CD14-positive monocyte (primary cell): ENCODE measurements at places on chromosomes 1 and 21.
A peak's percentile ranks its signal among the peaks of the same experiment; 100 is the strongest.

DNA sequence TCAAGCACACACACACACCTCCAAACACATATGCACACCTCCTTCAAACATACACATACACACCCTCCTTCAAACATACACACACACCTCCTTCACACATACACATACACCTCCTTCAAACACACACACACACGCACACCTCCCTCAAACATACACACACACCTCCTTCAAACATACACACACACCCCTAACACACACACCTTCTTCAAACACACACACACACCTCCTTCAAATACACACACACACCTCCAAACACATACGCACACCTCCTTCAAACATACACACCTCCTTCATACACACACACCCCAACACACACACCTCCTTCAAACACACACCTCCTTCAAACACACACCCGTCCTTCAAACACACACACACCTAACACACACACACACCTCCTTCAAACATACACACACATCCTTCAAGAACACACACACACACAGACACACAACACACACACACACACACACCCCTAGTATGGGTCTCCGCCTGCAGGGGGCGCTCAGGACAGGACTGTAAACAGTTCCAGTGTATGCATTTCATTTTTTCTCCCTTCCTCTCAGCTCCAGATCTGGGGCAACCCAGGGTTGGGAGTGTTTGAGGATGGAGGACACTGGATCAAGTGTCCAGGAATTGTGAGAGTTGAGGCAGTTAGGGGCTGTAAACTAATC is 12.1 kb downstream of the LGR6 start:
- no peak for DNase-seq

GRCh38 chr1:81800695-81801650 is at the start of gene ADGRL2:
TSS of gene ADGRL2 (plus strand) at chr1:81800934. CDS start at chr1:81836985, 36,051 bp downstream.
- no peak for DNase-seq

DNA sequence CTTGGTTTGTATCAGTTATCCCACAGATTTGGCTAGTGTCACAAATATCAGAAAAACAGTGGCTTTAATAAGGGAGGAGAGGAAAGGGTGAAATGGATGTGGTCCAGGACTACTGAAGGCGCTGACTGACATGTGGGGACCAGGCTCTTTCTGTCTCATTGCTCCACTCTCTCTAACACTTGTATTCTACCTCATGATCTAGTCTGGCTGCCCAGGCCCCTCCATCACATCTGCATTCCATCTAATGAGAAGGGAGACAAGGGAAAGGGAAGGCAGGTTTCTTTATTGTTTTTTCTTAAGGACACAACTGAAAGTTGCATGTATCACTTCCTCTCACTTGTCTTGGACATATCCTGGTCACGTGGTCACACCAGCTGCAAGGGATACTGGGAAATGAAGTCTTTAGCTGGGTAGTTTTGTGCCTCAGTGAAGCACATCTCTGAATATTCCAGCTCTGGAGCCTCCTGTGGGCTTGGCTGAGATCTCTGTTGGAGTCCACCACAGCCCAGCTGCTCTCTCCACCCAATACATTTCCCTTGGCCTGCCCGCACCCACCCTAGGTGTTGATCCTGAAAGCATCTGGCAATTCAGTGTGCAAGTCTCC is 42.0 kb upstream of the PADI2 start:
- peak; percentile 44 for DNase-seq

GRCh38 chr1:107867422-107867821 is 97.6 kb downstream of the VAV3 start:
- DNase-seq: no peak

DNA sequence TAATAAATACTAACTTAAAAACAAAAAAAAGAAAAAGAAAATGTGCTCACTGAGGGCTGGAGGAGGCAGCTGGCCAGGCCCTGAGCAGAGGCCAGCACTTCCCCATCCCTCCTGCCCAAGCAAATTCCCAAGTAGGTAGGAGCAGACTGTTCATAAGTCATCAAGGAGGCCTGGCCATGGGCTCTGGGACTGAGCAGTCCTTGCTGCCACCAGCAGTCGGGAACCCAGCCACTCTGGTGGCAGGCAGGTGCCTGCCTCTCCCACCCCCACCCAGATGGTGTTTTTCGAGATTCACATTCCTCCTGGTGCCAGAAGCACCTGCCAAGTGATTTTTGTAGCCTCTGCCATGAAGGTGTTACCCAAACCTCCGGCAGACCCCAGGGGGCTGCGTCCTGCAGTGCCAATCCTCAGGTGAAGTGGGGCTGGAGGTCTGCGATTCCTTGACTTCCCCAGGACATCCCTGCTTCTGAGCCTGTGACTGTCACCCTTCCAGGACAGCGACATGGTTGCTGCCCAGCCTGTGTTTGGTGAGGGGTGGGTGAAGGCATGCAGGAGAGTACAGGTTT is 204.2 kb upstream of the TMEM51 start:
- DNase-seq: no peak

GRCh38 chr1:108704496-108704895 is 8.2 kb upstream of the FNDC7 start:
- DNase-seq: no peak

- no peak for DNase-seq
Observed at GRCh38 chr1:81435175-81435574, 365.6 kb upstream of the ADGRL2 start.

DNA sequence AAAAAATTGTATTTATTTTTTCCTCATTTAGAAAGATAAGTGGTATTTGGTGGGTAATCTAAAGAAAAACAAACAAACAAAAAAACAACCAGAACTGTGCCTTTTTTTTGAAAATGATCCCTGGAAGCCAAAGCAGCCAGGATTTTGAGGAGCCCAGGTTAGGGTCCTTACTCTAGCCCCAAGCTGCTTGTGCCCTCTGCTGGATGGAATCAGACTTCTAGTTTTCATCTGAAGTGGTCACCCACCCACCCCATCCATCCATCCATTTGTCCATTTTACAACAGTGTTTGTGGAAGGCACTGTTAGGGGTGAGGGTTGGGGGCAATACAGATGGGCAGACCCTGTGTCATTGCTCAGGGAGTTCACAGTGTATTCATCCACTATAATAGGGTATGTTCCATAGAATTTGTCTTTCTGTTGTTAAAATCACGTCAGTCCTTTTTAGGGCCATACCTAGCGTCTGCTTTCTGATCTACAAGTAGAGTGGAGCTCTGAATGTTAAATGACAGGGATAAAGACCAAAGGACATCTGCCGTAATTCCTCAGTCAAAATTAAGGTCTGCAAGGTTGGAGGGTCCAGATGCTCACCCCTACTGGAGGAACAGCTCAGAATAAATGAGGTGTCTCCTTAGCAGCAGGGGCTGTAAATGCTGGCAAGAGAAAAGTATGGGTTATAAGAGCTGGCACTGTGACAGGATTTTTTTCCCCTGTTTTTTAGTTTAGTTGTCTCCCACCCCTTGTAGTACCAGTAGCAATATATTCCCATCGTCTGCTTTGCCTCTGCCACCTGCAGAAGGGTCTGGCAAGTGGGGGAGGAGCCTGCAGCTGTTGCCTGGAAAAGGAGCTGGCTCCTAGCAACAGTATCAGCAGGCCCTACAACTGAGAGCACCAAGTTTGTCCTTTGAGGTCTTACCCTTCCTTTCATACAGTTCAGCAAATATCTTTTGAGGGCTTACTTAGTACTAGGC is 3.2 kb downstream of the LRRC42 start:
- DNase-seq: peak; percentile 13

GRCh38 chr1:147611586-147611985 is 58.7 kb downstream of the ACP6 start:
- no peak for DNase-seq

DNA sequence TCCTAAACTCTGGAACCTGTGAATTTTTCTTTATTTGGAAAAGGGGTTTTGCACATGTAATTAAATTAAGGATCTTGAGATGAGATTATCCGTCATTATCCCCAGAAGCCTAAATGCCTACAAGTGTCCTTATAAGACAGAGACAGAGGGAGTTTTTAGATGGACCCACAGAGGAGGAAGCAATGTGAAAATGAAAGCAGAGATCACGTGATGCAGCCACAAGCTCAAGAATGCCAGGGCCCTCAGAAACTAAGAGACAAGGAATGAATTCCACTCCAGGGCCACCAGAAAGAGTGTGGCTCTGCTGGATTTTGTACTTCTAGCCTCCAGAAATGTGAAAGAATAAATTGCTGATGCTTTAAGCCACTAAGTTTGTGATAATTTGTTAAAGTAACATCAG is 183.6 kb upstream of the UBE2U start:
- DNase-seq: peak; percentile 10

DNA sequence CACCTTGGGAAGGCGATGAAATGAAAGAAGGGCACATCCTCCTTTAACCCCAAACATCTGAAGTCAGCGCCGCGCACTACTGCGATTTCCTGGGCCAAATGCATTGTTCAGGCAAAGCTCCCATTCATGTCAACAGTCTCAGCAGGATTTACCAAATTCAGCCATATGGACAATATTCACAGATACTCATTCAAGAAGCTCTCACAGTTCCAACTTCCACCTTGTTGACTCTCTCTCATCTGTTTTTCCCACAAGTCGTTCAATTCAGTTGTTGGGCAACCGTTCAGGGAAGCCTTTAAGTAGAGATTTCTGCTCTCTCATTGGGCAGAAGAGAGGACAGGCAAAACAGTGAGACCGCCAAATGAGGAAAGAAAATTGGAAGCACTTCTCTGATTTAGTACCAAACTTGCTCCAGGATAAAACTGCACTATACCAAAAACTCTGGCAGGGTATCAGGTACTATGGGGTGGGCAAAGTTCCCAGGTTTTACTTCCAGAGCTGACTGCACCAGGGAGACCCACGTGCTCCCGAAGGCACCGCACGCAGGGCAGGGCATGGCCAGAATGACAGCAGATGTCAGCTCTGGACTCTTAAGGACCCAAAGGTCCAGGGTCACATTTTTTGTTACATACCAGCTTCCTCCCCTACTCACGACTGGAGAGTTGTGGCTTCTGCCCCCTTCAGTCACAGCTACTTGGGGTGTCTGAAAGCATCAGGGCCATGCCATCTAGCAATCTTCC is 668.8 kb downstream of the KIF26B start:
- no peak for DNase-seq

DNA sequence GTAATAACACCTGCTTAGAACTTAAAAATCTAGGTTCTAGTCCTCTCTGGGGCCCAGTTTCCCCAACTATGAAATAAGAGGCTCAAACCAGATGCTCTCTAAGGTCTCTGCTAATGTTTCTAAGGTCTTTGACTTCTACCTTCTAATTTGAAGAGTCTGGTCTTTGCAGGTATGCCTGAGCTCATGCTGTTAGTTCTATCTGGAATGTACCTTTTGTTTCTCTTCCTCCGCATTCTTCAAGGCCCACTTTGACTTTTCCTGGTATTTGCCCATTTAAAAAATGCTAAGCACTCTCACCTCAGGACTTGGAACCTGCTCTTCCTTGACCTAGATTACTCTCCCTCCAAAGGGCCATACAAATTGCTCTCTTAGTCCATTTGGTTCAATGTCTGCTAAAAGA is 13.5 kb downstream of the SLC35D1 start:
- no peak for DNase-seq

- DNase-seq: no peak
Observed at GRCh38 chr1:1703796-1704195, 11.2 kb upstream of the SLC35E2B start.

DNA sequence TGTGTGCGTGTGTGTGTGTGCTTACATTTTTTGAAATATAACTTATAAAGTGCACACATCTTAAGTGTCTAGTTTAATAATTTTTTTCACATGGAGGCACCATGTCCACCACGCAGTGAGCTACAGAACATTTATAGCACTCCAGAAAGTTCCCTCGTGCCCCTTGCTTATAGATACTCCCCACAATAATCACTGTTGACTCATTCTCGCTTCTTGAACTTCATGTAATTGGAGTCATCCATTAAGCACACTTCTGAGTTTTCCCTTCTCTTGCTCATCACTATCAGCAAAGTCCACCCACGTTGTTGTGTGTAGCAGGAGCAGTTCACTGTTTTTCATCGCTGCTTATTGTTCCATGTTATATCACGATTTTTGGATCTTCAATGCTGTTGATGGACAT is 78.4 kb upstream of the DISP3 start:
- DNase-seq: no peak
